ENCODE measurements at places on chromosomes 5 and 9.

DNA sequence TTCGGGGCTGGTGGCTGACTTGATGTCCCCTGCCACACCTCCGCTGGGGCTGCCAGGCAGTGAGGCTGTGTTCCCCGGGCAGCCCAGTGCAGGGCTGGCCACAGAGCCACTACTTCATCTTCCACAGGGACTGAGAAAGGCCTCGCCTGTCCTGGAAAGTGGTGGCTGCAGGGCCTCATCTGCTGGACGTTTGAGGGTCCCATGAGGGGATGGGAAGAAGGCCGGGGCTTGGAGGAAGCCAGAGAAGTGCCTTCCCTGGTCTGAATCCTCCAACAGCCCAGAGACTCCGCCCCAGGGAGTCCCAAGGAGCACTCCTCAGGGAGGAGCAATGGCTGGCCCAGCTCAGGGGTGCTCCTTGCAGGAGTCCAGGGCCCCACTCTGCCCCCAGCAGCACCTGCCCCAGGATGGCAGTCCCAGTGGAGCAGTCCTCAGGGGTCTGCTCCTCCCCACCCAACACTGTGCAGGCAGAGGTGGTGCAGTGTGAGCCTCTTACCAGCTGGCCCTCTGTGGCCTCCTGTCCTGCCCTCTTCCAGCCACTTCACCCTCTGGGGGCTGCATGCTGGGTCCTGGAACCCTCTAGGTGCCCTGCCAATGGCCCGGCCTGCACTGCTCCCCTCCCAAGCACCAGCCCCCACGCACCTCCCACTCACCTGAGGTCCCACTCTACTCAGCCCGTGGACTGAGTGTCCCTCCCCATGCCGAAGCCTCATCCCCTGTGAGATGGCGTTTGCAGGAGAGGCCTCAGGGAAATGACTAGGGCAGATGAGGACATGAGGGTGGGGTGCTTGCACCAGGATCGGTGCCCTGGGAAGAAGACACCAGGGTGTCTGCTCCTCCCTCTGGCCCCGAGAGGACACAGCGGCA lies 47.3 kb upstream of the COL5A1 start:
- DNase-seq, result no peak

DNA sequence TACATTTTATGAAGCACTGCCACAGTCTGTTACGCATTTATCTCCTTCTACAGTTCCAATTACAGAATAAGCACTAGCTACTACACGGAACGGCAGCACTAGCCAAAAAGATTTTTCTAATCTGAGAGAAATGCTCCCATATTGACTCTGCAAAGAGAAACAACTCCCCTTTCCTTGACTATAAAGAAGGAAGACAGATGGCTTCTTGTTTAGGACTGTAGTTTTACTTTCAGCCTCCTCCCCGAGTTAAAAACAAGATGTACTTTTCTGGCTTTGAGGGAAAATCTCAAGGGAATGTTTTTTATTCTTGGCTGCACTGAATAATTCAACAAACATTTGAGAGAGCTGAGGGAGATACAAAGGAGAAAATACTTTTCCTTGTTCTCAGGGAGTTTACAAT lies 1.9 kb upstream of the SLC44A1 start:
- no peak for DNase-seq

DNA sequence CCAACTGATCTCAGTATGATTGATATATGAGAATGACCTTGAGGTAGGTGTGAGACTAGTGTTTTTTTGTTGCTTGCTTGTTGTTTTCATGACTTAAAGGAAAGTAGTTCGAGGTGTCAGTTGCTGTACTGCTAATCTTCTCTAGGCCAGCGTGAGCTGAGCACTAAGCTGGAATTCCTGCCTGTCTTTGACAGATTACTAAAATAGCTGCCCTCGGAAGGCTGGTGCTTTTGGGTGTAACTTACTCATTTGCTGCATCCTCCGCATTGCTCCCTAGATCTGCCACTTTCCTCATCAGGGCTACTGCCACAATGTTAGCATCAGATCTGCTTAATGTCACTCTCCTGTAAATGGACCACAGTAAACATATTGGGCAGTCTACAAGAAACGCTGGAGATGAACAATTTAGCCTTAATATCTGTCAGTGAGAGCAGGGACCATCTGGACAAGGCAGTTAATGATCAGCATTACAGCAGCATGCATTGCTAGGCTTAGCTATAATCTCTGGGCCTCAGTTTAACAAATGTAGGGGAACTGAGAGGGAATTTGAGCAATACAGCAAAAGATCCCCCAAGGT lies 106.6 kb upstream of the CDH6 start:
- DNase-seq, result no peak

DNA sequence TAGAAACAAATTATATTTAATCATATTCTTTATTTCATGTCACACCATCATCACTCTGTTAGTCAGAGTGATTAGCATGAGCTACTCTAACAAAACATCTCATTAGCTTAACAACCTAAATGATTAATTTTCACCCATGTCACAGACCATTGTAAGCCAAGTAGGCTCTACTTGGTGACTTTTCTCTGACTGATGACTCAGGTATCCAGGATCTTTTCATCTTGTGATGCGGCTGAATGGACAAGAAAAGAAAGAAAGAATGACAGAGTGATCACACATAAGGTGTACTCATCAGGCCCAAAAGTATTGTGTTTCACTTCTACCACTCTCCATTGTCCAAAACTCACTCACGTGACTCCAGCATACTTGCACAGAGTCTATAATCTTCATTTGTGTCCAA lies 299.3 kb downstream of the ANXA1 start:
- no peak for DNase-seq

GRCh38 chr5:113390224-113390623 lies 44.6 kb downstream of the TSSK1B start:
- no peak for DNase-seq

GRCh38 chr9:107481035-107481434 lies 8.5 kb downstream of the KLF4 start:
- no peak for DNase-seq

DNA sequence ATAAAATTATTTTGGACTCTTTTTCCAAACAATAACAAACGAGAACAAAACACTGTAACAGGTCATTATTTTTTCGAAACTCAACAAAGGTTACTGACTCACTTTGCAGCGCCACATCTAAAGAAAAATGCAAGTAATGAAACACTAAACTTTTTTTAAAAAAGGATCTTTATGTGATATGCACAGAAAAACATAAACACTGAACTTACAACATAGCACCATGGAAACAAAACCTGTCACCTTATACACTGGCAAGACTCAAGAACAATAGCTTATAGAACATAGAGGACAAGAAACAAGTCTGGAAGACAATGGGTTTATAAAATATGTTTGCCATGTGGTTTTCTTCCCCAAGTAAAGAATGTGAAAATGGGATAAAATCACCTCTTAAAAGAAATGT lies 85.2 kb downstream of the AUH start:
- no peak for DNase-seq

GRCh38 chr9:111719541-111719940 lies 58.1 kb downstream of the GNG10 start:
- DNase-seq, result no peak

DNA sequence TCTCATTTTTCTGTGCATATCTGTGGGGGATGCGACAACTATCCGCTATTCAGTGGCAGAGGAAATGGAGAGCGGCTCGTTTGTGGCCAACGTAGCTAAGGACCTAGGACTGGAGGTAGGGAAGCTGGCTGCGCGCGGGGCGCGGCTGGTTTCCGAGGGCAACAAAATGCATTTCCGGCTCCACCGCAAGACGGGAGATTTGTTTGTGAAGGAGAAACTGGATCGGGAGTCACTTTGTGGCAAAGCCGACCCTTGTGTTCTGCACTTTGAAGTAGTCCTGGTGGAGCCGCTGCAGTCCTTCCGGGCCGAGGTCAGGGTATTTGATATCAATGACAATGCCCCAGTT lies 320 bp downstream of the PCDHB1 start:
- DNase-seq, result no peak

DNA sequence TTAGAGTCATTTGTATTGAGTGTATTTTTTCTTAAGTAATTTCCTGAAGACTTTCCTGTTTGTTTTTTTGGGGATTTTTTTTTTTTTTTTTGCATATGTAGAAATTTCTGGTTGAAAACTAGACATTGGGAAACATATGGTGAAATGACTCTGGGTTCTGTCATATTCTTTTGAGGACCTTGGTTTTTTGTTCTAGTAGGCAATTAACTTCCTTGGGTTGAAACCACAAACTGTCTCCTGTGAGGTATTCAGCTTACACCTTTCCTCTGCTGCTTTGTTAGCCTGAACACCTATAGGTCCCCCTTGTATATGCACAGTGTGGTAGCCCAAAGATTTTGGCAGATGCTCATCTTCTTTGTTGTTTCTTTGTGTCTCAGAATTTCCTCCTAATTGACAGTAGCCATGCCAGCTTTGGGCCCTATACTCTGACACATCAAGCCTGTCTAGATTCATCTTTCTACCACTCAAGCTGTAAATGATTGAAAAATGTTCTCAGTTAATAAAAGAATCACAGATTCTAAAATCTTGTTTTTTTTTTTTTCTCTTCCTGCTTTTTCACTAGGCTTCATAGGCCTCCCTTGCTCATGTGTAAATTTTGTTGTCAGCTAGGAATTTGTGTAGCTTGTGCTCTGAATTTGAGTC lies 140.6 kb downstream of the COMMD10 start:
- DNase-seq, result no peak

DNA sequence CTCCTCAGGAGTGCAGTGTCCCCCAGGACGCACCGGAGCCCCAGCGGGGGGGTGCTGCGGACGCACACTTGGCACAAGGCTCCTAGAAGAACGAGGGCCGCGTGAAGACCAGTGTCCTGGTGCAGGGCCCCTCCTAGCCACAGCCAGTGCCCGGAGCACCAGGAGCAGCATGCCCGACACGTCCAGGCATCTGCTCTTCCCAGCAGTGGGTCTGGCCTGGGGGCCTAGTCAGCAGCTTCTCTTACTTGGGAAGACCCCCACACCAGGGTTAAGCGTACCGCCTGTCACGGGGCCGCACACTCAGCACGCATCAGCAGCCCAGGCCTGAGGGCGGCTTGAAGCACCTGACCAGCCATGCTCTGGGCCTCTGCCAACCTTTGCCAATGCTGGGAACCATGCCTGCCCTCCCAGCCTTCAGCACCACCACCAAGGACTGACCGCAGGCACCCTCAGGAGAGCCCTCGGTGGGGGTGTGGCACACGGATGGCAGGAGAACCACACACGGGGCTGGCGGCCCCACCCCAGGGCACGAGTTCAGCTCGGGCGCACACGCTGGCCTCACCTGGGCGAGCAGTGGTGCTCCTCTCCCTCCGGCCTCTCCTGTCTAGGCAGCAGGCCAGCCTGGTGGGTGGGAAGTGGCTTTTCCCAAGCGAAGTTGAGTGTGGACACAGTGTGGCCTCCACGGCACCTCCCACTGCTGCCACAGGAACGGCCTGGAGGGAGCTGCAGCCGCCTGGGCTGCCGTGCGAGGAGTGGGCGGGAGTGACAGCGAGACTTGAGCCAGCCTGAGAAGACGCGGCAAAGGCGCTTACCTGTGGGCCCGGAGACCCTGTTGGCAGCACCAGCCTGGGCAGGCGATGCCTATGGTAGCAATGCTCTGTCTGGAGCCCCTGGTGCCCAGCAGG lies 12.0 kb upstream of the AJM1 start:
- no peak for DNase-seq

DNA sequence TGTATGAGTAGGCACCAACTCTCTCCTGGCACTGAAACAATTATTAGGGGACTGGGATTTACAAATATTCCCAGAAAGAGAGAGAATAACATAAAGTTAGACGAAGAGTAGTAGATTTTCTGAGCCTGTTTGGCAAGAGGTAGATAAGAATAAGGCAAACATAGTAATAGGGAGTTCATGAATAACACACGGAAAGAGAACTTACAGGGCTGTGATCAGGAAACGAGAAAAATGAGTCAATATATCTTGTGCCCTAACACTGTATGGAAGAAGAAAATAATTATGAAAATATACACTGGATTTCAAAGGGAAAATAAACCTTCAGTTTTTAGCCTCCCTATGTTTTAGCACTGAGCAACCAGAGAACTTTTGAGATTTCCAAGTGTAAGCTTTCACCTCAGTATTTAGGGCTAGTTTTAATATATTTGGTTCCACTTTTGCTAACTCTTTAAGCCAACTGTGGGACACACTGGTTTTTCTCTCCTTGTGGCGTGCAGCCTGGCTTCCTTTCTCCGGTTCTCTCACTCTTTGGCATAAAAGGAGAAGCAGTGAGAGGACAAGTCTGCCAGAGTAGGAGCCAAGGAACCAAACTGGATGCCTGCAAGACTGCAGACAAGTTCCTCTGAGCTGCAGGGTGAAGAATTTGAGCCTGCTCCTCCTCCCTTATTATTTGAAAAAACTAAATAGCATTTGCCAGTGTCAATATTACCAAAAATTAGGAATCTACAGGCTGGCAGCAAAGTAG lies 6.6 kb upstream of the KCNN2 start:
- DNase-seq, result no peak

DNA sequence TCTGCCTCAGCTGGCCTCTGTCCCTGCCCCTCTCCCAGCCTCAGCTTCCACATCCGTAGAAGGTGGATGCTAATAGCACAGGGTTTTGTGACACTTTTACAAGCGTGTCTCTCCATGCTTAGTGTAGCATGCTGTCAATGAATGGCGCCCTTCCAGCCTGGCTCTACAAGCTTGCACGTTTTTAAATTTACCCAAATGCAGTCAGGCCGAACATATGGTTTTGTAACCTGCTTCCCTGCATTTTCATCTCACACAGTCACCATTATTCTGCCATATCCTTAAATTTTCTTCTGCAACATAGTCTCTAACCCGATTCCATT lies 28.8 kb downstream of the FAM163B start:
- no peak for DNase-seq

- DNase-seq, result no peak
Observed at GRCh38 chr9:124347968-124348358, 67.3 kb downstream of the PSMB7 start.

DNA sequence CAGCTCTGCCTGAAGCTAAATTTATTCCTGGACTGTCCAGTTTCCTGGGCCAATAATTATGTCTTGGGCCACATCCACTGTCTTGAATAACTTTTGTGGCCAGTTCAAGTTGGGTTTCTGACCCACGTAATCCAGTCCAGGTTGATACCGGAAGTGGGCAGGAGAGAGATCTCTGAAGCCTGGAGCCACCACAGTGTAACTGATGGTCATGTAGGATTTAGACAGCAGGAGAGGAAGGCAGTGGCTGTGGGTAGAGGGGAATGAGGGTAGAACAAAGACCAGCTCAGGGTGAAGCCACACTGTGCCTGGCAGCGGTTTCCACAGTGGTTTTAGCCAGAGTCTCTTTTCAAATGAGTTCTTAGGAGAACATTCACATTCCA lies 30.2 kb downstream of the SH3PXD2B start:
- DNase-seq, result no peak

- no peak for DNase-seq
Observed at GRCh38 chr5:121962347-121962670, 534 bp downstream of the SRFBP1 start.

All from HS-27A (cell line).